Muscle of back (tissue), 13 donors: ENCODE measurements at places on chromosomes 3 and 15. TPM values are rescaled to one million over a fixed set of nuclear protein-coding genes. Genes with fewer than 3 reads are reported as not detected.
A peak's percentile ranks its signal among the peaks of the same experiment; 100 is the strongest.

GRCh38 chr3:152853196-152853595 lies 18.3 kb downstream of the P2RY1 start:
- no peak for DNase-seq

GRCh38 chr15:100107606-100108225 lies 234.1 kb downstream of the ADAMTS17 start:
- DNase-seq, result no peak

The CADM2 gene
- polyA plus RNA-seq, result 7.9 TPM

DNA sequence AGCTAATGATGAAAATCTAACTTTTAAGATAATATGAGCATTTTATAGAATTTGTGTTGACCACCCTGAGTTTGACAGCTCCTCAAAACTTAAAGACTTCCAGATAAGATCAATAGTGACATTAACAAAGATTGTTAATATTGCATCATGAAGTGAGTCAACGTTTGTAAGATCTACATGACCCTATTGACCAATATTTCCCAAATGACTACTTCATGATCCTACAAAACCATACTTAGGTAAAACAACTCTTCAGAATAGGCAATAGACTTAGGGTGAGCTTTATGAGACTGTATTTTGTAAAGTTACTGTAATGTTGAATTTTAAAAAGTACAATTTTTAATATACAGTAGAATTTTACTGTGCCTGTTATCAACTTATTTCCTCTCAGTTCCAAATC lies 422.7 kb upstream of the ALCAM start:
- DNase-seq, result no peak

DNA sequence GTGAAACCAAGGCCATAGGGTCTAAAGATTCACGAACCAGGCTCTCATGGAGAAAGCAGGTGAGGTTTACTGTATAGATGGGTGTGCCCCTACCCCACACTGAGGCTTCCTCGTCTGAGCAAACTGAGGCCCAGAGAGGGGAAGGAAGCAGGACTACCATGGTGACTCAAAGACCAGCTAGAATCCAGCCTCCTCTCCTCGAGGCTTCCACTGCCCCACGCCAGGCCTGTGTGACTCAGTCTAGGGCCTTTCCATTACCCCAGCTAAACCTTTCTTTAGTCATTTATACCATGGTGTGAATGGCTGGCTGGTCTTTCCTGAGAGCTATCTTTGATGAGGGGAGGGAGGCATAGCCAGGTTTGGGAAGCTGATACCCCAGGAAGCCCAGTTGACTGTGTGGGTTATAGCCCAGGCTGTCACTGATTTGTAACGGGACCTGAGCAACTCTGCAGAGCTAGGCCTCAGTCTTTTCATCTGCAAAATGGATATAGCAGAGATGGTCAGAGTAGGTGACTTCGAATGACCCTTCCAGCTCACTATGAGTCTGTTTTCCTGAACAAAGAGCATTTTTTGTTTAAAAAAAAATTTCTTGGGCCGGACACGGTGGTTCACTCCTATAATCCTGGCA lies 3.0 kb upstream of the RHO start:
- no peak for DNase-seq

The C3orf70 gene
- polyA plus RNA-seq, result 7.3 TPM

The SRGAP3 gene
- polyA plus RNA-seq, result 21.9 TPM

GRCh38 chr3:131048030-131048429 lies 21.4 kb downstream of the NEK11 start:
- DNase-seq, result no peak

GRCh38 chr3:156233876-156234275 lies 113.5 kb downstream of the KCNAB1 start:
- no peak for DNase-seq

GRCh38 chr3:17356585-17356984 lies 385.8 kb downstream of the TBC1D5 start:
- DNase-seq, result no peak

The ITIH1 gene
- polyA plus RNA-seq, result not detected

- peak; percentile 76 for DNase-seq
Observed at GRCh38 chr3:126394179-126394976, at the start of gene CFAP100. TSS of gene CFAP100 (plus strand) at chr3:126394909. CDS start at chr3:126396001, 1,092 bp downstream.

DNA sequence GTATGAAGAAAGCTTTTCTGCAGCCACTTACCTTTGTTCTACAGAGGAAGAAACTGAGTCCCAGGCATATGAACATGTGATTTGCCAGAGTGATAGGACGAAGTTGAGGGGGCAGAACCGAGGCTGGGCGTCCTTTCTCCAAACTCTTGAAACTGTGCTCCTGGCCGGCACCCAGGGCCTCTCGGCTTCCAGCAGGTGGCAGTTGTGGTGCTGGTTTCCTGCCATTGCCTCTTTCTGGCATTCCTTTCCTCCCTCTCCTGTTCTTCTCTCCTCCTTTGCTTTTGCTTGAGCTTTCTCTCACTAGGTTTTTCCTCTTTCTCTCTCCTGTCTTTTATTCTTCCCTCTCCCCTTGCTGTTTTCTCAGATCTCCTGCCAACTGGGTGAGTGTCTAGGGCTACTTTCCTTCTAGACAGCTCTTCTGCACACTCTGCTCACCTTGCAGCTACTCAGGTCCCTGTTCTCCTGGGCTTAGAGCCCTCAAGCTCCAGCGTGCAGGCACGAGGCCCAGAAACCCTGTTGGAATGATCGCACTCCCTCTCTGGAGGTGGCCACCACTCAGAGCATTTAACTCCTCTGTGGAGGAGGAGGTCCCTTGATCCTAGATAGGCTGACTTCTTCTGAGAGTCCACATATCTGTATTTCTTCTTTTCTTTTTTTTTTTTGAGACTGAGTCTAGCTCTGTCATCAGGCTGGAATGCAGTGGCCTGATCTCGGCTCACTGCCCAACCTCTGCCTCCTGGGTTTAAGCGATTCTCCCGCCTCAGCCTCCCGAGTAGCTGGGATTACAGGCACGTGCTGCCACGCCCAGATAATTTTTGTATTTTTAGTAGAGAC lies 26.2 kb downstream of the TRAK1 start:
- no peak for DNase-seq
